ENCODE measurements at places on chromosomes 16 and 17. TPM values are rescaled to one million over a fixed set of nuclear protein-coding genes. Genes with fewer than 3 reads are reported as not detected.

ATP2A1 gene
- total RNA-seq: 46.8 TPM

KRTAP4-3 gene
- total RNA-seq: not detected

CFAP97D1 gene
- not detected for total RNA-seq

CMTM2 gene
- total RNA-seq: not detected

CA5A gene
- not detected for total RNA-seq

SGF29 gene
- 17.3 TPM for total RNA-seq

C16orf92 gene
- not detected for total RNA-seq

UMOD gene
- total RNA-seq: not detected

C17orf113 gene
- 7.9 TPM for total RNA-seq
